ENCODE measurements at places on chromosomes 4 and X.

DNA sequence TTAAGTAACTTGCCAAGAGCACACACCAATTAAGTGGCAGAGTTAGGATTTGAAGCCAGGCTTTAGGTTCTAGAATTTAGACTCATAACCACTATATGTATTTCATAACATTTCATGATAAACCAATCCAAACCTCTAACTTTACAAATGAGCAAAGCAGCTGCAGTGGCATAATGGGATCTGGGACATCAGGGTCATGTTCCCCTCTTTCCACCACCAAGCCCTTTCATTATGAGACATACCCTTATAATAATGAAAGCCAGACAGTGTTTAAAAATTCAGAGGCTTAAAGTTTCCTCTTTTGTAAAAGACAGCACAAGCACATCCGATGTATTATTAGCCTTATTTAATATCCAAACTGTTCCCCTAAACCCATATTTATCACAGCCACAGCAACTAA is 28.3 kb upstream of the AMELX start:
- no peak for DNase-seq

- no peak for DNase-seq
Observed at GRCh38 chr4:107148904-107149303, 112.8 kb upstream of the DKK2 start.

DNA sequence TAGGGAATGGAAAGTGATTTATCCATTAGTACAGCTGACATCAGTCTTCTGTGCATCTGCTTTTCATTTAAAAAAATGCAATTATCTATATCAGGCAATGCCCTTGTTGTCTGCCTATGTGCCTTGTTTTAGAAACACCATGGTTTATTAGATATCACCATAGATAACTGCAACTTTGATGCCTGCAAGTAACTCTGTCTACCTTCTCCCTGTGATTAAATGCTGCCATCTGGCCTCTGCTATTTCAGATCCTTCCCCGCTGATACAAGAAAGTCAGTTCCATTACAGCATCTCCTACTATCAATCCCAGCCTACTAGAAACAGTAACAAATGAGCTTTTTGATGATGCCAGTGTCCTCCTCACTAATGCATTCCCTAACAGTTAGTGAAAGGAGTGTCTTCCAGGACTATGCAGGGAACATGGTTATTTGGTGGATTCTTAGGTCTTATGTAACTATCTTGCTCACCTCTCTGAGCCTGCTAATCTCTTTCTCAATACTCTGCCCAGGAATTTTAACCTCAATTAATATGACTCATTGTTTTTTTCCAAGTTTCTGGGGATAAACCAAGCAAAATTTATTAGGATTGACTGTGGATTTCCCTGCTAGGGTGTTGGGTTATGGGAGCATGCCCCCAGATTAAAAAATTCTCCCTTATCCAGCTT is 444.9 kb downstream of the RAPGEF2 start:
- no peak for DNase-seq

GRCh38 chrX:64977830-64978229 is 1.6 kb upstream of the ZC4H2 start:
- no peak for DNase-seq

GRCh38 chrX:11562570-11562969 is 103.2 kb downstream of the ARHGAP6 start:
- no peak for DNase-seq

DNA sequence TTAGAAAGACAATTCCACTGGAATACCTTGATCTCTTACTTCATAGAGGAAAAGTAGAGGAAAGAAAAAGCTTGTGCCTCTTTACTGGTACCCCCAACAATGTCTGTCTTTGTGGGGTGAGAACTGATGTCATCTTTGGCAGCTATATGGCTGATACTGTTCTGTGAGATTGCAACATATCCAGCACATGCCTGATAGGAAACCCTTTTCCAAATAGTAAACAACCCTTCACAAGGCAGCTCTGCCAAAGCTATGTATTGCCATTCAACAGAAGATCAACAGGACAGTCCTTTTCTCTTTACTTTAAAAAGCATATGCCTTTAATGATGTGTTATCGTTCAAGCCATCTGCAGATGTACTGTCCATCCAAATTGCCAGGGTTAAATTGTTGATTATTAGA is 105.9 kb downstream of the IL1RAPL1 start:
- DNase-seq = no peak

GRCh38 chrX:9390121-9390520 is 74.7 kb upstream of the TBL1X start:
- no peak for DNase-seq

- DNase-seq = no peak
Observed at GRCh38 chr4:68369142-68369805, 19.4 kb upstream of the YTHDC1 start.

GRCh38 chr4:84977396-84977795 is 10.9 kb upstream of the WDFY3 start:
- no peak for DNase-seq

- DNase-seq = no peak
Observed at GRCh38 chr4:6331018-6331417, 61.4 kb downstream of the WFS1 start.

DNA sequence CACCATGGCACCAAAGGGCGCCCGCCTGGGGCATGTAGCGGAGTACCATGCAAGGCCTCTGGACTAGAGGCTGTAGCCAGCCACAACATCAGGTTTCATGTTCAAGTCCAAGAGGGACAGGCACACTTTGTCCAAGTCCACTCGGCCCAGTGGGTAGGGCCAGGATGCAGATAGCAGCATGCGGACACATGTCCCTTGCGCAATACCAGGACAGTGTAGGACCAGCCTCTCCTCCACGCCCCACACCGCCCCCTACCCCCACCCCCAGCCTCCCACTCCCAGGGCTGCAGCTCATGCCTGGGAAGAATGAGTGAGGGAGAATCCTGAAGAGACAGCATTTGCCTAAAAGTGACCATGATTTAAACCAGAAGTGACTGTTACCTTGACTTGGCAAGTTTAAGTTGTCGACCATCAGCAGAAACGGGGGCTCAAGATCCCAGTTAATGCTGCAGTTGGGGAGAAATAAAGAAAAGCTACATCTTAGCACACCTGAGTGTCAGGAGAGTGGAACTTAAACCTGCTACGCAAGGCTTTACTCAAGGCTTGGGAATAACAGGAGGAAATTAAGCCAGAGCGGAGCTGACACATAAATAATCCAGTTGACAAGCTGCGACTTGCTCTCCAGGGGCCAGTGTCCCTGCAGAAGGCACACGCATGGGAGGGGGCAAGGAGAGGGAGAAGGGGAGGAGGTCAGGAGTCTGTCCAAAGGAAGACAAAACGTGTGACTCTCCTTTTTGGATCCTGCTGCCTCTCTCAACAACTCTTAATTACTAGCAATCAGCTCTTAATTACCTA is 221.7 kb downstream of the BCOR start:
- DNase-seq = no peak

- DNase-seq = no peak
Observed at GRCh38 chr4:153327247-153327646, 17.2 kb upstream of the MND1 start.

- no peak for DNase-seq
Observed at GRCh38 chr4:40622913-40623312, 6.8 kb downstream of the RBM47 start.

GRCh38 chr4:180696460-180697092 is 1546.6 kb upstream of the TENM3 start:
- no peak for DNase-seq

All from posterior cingulate gyrus (tissue), 11 donors.